ENCODE measurements at places on chromosomes 16 and 17.

DNA sequence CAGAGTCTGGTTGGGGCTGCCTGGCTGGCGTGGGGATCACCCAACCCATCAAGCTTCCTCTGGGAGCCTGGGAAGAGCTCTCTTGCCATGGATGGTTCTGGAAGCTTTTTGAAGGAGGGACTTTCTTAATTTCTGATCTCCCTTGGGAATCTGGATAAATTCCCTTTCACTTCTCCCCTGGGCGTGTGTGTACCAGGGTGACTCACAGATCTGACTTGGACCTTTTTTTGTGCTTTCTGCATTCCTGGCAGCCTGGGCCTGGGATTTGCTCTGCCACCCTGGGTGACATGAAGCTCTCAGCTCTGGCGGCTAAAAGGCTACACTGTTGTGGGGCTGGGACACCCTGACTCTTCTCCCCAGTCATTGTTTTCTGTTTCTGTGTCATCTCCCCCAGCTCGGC lies 70.1 kb downstream of the ABCC1 start:
- DNase-seq: peak; percentile 69

- DNase-seq: no peak
Measured at GRCh38 chr16:47061204-47061603, 82.5 kb downstream of the NETO2 start.

DNA sequence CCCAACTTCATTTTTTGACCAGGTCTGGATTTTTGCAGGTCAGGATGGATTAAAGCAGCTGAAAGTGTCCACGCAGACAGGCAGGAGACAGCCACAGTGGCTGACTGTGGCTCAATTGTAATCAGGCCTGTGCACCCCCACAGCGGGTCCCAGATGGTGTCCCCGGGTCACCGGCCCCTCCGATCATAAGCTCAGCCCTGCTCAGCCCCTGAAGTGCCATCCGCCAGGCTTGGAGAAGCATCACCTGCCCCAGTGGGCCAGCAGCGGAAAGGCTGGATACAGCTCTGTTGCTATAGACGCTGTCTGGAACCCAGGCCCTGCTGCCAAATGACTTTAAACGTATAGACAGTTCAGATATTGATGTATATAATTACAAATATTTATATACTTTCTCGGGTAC lies 60.6 kb downstream of the RPH3AL start:
- no peak for DNase-seq

DNA sequence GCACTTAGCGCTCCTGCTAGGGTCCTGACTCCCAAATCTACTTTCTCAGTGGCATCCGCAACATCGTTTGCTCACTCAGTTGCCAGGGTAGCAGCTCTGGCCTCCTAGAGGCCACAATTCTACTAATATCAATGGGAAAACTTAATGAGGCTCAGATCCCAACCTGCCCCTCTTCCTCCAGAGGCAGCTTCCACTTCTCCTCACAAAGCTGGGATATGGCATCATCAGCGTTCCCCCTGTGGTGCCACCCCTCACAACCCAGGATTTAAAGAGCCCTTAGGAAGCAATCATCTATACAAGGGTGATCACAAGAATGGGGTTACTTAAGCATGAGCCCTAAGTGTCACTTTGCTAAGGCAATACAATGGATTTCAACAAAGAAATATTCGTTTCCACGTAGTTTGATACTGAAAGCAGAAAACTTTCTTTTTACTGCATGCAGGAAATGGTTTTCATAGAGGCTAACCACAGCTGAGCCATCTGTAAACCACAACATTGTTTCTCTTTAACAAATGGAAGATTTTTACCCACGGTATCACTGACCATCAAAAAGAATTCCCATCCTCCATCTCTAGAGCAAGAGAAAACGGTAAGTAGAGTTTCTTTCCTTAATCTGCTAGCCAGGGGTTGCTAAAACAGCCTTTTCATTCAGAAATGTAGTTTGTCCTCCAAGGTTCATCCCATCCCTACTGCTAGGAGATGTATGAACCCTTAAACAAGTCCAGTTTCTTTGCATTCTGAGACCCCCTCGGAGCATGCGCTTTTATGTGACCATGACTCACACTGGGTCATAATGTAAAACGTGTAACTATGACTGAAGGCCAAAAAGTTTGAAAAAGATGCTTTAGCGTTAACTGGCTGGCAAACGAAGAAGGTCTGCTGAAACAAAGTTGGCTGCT lies 68.3 kb upstream of the BCAR1 start:
- peak; percentile 80 for DNase-seq

DNA sequence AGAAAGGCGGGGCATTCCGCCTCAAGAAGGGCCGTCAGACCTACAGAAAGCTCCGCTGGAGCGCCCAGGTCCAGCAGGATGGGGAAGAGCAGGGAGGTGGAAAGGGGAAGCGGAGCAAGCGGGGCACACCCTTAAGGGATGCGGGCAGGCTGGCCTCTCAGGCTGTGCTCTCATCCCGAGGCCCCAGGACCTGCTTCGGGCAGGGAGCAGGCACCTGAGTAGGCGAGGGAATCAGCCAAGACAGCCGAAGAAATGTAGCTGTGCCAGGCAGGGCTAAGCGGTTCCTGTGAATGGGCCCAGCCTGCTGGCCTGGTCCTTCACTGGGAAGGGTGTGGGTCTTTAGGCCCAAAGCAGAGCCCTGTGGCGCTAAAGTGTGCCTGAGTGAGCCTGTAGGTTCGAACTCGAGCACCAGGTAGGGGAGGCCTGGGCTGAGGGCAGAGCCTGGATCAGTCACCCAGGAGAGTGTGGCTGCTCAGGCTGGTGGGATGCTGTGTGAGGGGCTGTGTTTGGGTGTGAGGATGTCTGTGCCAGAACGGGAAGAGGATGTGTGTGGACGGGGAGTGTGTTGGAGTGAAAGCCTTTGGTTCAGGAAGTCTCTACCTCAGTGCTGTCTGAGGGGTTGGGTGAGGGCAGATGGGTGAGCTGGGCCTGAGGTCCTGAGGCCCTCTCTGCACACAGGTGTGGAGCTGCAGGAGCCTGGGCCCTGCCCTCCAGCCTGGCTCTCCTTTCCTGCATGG lies 3.3 kb downstream of the TBX4 start:
- DNase-seq: no peak

- peak; percentile 51 for DNase-seq
Measured at GRCh38 chr17:74758848-74759168, 10.4 kb downstream of the NHERF1 start.

GRCh38 chr17:32141258-32141657 lies 1.0 kb upstream of the RHOT1 start:
- DNase-seq: peak; percentile 75

DNA sequence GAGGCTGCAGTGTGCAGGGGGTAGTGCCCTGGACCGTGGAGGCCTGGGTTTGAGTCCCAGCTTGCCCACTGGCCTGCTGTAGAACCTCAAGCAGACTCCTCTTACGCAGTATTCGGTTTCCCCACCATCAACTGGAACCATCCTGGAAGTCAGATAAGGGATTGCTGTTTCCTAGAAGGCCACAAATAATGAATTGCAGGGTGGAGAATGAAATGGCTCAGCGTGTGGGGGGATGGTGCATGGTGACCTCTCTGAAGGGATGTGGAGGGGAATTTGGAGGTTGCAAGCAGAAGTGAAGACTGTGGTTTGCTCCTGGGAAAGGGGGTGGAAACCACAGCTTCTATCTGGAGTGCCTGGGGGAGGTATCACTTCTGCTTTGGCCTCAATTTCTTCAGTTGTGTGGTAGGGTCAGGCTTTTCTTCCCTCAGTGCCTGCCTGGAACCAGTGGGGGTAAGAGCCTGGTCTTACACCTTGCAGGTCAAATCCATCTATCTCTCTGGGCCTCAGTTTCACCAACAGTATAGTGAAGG lies 1.7 kb downstream of the ADGRG5 start:
- DNase-seq: no peak

Data from H4 (cell line).